ENCODE measurements at places on chromosomes 12 and 14. TPM values are rescaled to one million over a fixed set of nuclear protein-coding genes. Genes with fewer than 3 reads are reported as not detected.

DNA sequence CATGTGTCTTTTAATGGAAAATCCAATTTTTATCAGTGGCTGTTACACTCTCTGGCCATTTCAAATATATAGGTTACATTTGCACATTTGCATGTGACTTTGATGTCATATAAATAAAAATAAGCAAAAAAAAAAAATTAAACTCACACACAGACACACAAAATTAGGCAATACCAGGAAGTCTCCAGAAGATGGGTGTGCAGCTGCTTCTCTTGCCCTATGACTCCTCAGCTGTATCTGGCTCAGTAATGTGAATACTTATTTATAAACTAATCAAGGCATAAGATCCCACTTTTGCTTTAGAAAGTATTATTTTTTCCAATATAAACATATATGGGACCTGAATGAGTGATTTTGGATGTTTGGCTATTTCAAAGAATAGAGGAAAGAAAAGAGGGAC, 461.1 kb downstream of the LRIG3 start:
- DNase-seq, result no peak

- DNase-seq, result no peak
Observed at GRCh38 chr14:92122351-92122677, 545 bp downstream of the CPSF2 start.

DNA sequence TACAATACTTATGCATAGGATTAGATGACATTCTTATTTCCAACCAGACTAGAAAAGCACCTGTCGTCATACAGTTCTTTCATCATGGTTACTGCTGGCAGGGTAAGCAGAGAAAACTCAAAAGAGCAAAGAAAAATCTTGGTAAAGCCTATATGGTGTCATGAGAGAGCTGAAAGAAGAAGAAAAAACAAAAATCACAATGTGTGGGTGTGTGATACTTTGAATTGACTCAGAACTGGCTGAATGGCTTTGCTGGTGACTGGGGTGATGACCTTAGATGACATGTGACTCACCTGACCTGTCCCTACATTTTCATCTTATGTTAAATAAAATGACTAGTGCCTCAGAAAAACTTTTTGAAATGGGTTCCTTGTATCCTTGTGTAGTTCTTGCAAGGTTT, 278.1 kb upstream of the LMO3 start:
- DNase-seq, result no peak

DNA sequence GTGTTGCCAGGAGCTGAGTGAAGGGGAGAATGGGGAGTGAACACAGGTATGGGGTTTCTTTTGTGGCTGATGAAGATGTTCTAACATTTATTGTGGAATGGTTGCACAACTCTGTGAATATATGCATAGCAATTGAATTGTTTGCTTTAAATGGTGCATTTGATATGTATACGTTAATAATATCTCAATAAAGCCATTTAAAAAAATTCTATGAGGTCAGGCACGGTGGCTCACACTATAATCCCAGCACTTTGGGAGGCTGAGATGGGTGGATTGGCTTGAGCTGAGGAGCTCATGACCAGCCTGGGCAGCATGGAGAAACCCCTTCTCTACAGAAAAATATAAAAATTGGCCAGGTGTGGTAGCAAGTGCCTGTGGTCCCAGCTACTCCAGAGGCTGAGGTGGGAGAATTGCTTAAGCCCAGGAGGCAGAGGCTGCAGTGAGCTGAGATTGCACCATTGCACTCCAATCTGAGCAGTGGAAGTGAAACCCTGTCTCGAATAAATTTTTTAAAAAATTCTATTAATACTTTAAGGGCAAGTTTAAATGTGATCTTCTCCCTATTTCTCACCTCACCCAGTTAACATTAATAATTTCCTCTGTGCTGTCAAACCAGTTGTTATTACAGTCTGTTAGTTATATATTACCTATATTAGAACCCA, 65.3 kb downstream of the DENND5B start:
- DNase-seq, result no peak

ALKBH1 gene
- 17.8 TPM for total RNA-seq

ITGB7 gene
- 140 TPM for total RNA-seq

OVCH1 gene
- not detected for total RNA-seq

KRT86 gene
- not detected for total RNA-seq

KERA gene
- not detected for total RNA-seq
